ENCODE measurements at places on chromosomes 1 and 21.

GRCh38 chr21:20276954-20277353 lies 721.3 kb upstream of the NCAM2 start:
- no peak for DNase-seq

GRCh38 chr21:31347435-31348032 lies 3.5 kb upstream of the TIAM1 start:
- no peak for DNase-seq

DNA sequence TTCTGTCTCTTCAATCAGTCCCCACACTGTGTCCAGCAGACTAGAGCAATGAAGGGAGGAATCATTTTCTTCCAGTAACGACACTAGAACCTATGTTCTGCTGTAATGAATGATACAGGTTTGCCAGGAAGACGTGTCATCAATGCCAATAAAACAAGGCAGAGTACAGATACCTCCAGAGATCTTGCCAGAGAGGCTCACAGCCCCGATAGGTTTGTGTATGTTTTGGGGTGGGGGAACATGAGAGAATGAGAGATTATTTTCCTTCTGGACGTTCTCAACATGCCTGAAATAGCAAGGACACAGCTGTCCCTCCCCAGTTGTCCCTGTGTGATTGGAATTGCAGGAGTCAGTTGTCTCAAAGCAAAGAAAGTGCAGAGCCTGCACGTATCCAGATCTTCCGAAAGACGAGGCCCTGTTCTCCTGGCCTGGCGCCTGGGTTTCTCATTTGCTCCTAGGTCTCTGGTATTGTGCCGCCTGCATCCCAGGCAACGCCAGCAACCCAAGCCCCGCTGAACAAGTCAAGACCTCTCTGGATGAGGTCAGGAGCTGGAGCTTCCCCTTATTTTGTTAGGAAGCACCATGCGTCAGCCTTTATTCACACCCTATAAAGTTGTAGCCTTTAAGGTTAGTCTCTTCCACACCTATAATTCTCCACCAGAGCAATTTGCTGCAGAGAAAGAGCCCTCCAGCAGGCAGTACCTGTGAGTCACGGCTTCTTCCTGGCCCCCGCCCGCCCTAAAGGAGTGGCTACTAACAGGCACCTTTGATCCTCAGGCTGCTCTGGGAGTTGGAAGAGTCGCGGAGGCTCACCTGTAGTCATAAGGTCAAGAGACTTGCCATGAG lies 130.5 kb downstream of the TOMM20 start:
- DNase-seq: no peak

GRCh38 chr1:170670802-170671628 lies 7.1 kb downstream of the PRRX1 start:
- no peak for DNase-seq

GRCh38 chr1:235011064-235011598 lies 117.5 kb downstream of the TOMM20 start:
- no peak for DNase-seq

DNA sequence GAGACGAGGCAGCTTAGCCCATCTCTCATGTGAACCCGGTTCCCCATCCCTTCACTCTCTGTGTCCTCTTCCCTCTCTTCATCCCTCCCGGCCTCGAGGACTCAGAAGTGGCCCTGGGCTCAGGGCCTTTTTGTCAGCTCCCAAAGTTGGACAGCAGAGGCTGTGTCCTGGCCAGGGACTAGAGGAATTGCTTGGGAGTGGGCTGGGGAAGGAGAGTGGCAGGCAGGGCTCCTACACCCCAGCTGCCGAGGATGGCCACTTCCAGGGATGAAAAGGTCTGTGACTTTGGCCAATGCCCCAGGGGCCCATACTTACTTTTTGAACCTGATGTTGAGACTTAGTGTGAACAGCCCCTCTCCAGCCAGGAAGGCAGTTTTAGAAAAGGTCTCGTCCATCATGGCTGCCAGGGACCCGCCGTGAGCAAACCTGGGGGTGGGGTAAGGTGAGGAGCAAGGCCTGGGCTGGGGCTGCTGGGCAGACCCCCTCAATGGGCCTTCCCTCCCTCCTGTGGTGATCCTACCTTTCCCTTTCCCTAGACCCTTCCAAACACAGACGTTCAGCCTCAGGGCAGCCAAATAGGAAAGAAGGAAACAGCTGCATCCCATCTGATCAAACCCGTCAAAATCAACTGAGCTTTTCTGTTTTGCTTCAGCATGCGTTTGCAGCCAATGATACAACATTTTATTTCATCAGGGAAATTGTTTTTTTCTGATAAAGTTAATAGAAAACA lies 5.5 kb downstream of the THEM5 start:
- no peak for DNase-seq

GRCh38 chr1:111334169-111334568 lies 43.5 kb downstream of the CHIA start:
- no peak for DNase-seq

DNA sequence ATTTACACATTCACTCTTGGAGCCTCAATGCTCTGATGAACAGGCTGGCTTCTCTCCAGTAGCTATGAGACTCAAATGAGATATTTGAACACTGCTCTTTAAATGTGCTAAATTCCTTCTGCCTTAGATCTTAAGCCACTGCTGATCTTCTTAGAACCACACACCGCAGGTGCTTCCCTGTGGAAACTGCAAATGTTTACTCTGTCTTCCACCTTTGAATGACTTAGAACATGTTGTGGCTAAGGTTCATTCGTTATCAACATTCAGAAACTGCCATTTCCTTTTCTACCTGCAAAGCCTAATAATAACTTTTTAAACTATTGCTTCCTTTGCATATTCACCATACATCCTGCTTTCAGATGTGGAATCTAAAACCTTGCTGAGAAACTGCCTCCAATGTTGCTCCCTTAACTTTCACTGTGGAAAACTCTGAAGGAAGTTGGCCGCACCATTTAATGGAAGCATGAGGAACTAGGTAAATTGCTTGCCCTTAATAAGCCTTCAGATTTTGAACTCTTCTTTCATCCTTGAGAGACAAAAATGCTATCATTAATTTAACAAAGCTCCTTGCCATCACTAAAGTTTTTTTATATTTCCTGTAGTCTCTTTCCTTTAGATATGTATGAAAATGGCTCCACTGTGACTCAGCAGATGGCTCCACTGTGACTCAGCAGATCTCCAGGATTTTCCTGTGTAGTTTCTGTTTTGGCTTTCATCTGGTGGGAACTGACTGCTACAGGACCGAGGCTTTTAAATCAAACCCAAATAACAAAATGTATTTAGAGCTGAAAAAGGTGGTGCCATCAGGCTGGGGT lies 143.8 kb downstream of the TNFSF18 start:
- DNase-seq: no peak

- no peak for DNase-seq
These were observed 14.7 kb downstream of the TIE1 start for GRCh38 chr1:43315481-43315880.

- no peak for DNase-seq
These were observed 163.1 kb downstream of the KCNJ6 start for GRCh38 chr21:37753122-37753599.

- no peak for DNase-seq
These were observed 160.5 kb upstream of the CACYBP start for GRCh38 chr1:174839211-174839610.

Measured in stimulated activated CD8-positive, alpha-beta memory T cell treated with anti-CD3 and anti-CD28 coated beads, Interleukin-4, amount 100 ng/mL, for 1 hour (primary cell).